NCI-H69 (cell line): ENCODE measurements at places on chromosomes 7 and 10.
A peak's percentile ranks its signal among the peaks of the same experiment; 100 is the strongest.

- no peak for DNase-seq
These were observed 46.5 kb upstream of the PDGFA start for GRCh38 chr7:566100-566499.

- DNase-seq = peak; percentile 47
These were observed 20.0 kb upstream of the CRYGN start for GRCh38 chr7:151459726-151460473.

DNA sequence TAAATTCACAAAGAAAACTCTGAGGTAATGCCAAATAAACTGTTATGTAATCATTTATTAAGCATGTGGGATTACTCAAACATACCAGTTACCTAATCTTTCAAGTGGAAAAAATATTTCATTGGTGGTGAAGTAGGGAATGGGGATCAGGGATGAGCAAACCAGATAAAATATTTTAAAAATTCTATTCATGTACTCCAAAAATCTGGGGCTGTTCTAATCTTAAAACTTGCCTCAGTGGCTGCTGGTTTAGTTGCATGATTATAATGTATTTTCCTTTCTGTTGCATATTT, 19.5 kb downstream of the LMOD2 start:
- no peak for DNase-seq

DNA sequence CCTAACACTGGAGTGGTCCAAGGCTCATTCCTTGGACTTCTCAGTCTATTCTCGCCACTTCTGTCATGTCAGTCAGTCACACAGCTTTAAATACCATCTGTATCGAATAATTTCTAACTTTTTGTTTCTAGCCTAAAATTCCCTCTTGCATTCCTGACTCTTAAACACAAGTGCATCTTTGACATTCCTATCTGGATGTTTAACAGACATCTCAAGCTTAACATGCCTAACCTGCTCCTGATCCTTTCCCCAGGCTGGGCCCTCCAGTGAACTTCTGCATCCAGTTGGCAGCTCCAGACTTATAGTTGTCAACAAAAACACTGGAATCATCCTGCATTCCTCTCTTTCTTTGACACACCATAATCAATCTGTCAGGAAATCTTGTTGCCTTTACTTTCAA, 4.5 kb upstream of the ABCB4 start:
- DNase-seq = no peak

GRCh38 chr7:135801877-135802276, 53.3 kb upstream of the FAM180A start:
- peak; percentile 76 for DNase-seq
